ENCODE measurements at places on chromosomes 12 and 14. TPM values are rescaled to one million over a fixed set of nuclear protein-coding genes. Genes with fewer than 3 reads are reported as not detected.
A peak's percentile ranks its signal among the peaks of the same experiment; 100 is the strongest.

- no peak for DNase-seq
Observed at GRCh38 chr14:81480741-81481140, 52.9 kb downstream of the SEL1L start.

GRCh38 chr14:81386290-81386745, 13.8 kb downstream of the STON2 start:
- no peak for DNase-seq

- DNase-seq, result no peak
Observed at GRCh38 chr12:131915823-131916222, 13.3 kb upstream of the PUS1 start.

DNA sequence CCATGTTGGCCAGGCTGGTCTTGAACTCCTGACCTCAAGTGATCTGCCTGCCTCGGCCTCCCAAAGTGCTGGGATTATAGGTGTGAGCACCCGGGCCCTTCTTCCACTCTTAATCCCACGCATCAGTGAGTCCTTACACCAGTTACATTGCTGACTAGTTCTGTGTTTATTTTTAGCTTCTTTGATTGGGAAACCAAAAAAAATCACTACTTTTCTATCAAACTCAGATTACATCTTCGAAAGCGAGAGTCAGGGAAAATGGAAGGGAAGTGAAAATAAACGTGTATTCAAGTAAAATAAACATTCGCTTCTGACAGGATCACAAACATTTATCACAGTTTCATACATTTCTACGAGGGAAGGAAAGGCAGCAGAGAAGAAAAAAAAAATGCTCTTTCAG, 32.2 kb downstream of the FGD6 start:
- no peak for DNase-seq

DNA sequence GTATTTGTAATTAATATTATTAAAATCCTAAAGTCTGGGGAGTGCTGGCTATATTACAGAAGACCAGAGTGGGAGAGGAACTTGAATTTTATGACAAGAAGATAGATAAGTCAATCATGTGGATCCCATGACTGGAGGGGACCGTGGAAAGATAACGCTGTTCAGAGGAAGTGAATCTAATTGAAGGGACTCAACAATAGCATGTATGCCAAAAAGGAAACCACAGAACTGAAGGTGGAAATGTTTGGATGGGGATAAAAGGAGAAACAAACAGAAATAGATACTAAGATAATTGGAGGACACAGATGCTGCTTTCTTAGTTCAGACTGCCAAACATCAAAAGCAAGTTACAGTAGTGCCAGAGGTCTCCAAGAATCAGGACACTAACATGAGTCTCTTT, 21.1 kb downstream of the OR6J1 start:
- no peak for DNase-seq

DNA sequence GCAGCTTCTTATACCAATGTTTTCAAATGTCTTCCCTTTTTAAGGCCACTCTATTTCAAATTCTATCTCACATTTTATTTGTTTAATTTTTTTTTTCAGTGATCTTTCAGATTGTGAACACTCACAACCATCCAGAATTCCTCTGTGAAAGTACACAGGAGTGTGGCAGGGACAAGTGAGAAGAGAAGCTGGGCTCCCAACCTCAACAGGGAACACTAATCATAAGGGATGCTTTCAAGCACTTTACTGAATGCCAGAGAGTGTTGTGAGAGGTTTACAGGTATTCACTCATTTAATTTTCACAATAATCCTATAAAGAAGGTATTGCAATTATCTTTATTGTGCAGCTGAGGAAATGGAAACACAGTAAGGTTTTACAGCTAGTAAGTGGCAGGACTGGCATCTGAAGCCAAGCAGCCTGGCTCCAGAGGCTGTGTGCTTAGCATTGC, 60.1 kb upstream of the PYGL start:
- no peak for DNase-seq

- peak; percentile 53 for DNase-seq
Observed at GRCh38 chr12:55974308-55974730, 441 bp downstream of the RAB5B start.

DNA sequence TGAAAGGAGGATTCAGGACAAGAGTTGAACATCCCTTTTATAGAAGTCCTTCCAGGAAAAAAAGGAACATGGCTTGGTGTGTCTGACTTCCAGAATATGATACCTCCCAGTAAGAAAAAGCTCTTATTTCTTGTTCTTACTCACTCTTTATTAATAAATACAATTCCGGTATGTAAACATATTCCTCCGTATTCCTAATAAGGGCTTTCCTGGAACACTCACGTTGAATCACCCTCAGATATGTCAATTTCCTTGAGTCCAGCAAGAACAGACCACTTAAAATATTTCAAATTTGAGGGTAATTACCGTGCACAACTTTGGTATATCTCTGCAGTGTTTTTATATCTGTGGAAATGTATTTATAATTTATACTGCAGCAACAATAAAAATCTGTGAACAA, 385.6 kb downstream of the SYT1 start:
- DNase-seq, result no peak

DNA sequence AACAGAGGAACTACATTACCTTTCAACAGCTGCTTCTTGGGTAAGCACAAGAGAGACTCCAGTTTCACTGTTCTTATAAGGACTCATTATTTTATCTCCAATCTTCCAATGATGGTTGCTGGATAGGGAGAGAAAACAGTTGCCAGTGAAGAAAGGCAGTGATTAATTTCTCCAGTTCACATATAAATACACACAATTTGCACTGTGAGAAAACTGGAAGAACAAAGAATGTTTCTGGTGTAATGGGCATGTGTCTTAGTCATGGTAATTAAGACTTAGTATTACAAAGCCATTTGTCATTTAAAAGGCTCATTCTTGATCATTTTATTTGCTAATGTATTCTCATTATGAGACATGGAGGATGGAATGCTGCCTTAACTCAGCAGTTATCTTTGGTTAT, 78.0 kb upstream of the FAR2 start:
- no peak for DNase-seq

DNA sequence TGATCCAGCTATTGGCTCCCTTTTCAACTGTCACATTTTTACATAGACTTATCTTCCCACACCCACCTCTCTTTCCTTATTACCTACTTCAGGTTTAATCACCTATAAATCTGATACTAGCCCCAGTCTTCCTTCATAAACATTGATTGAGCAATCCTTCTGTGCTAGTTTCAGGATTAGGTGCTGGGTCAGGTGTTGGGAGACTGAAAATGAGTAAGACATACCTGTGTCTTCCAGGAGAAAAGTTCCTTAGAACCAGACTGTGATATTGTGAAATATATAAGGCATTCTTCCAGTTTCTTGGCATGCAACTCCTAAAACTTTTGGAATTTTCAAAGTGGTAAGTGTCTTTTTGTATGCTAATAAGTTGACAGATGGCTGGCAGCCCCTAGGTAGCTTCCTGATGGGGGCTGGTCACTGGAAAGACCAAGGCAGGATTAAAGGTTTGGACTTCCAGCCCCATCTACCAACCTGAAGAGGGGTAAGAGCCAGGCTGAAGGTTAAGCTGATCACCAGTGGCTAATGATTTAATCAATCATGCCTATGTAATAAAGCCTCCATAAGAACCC, 4.6 kb downstream of the ANO6 start:
- DNase-seq, result no peak

GRCh38 chr14:51116682-51117081, 21.8 kb upstream of the TRIM9 start:
- DNase-seq, result no peak

DNA sequence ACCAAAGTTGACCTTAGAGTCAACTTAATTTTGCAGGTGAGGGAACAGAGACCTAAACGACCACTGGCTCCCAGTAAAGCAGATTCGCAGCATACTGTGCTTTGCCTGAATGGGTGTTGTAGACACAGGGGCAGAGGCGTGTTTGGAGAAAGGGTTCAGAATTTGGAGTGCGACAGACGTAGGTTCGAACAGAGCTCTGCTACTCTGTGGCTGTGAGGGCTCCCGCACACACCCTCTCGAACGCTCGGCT, 243 bp upstream of the TOMM20L start:
- no peak for DNase-seq

- DNase-seq, result no peak
Observed at GRCh38 chr12:40198601-40199000, 26.2 kb upstream of the LRRK2 start.

DNA sequence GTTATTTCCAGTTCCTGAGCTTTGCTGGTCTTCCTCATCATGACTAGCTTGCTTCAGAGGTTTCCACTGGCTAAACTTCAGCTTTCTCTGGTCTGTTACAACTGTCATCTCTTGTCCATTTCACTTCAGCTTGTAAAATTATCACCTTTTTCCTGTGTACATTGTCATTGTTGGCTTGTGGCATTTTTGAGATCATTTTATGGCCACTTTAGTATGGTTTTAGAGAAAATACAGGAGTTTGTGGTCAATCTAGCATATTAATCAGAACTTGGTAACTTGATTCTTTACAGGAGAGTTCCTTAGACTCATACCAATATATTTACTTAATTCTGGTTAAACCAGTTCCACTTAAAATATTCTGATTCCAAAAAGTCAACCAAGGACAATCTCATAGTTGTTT, 235.9 kb upstream of the KITLG start:
- no peak for DNase-seq

- DNase-seq, result no peak
Observed at GRCh38 chr14:104093366-104094055, 8.0 kb downstream of the ASPG start.

DNA sequence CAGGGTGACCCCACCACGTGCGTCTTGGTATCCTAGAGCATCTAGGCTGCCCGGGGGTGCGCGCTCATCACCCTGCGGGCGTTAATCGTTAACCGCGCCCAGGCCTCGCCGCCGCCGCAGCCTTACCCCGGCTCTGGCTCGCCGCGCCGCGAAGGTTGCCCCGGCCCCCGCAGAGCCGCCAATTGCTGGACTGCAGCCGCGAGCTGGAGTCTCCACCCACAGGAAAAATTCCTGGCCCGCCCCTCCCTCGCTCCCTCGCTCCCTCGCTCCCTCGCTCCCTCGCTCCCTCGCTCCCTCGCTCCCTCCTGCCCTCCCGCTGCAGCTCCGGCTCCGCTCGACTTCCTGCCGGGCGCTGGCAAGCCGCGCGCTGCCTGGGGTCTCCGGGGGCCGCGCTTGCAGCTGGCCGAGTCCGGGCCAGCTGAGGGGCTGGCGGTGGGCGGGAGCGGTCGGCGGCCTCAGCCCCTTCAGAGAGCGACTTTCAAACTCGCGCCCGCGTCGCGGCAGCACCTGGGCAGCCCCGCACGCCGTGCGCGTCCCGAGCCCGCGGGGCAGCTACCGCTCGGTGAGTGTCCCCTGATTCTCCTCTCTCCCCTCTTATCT, at the start of gene PLEKHG3:
Gene PLEKHG3 (plus strand): TSS at position 282 of the 600 bp plus-strand sequence. CDS start 23,208 bp downstream, outside the sequence.
- peak; percentile 31 for DNase-seq

- no peak for DNase-seq
Observed at GRCh38 chr12:51863933-51864832, 15.7 kb upstream of the FIGNL2 start.

DNA sequence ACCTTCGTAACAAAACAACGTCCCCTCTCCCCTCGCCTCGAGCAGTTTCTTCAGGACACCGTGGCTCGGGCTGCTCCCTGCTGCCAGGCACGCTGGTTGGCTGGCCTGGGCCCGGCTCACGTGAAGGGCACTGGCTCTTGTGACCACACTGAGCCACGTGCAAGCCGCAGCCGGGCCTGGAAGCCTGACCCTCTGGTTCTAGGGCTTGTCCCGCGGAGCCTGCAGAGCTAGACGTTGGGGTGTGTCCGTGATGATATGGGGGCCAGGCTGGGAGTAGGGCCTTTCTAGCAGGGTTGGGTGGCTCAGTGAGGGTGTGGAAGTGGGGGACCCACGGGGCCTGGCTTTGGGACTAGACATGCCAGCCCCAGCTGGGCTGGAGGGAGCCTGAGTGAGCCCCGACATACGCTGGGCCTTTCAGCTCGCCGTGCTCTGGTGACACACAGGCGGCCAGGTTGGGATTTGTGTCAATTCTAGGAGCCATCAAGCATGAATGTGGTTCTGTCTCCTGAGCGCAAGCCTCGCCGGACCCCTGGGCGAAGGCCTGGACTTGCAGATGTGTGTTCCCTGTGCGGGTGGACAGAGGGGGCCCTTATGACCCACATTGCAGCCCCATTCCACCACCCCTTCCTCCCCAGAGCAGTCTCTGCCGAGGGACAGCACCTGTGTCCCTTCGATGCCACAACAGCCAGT, 13.6 kb upstream of the AMN start:
- no peak for DNase-seq

DNA sequence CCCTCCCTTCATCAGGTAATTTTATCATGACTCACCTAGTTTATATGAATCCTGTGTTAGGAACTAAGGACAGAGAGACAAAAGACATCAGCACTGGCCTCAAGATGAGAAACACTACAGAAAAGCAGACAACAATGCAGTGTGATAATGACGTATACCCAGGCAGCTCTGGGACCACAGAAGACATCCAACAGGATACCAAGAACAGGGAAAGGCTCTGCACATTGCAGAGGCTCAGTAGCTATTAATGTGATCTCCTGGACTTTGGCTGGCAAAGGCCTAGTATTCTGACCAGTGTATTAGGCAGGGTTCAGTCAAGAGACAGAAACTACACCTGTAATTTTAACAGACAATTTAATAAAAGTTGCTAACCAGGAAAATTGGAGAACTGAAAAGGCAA, 39.7 kb downstream of the CDK17 start:
- no peak for DNase-seq

GRCh38 chr12:121301876-121302275, 5.4 kb upstream of the CAMKK2 start:
- DNase-seq, result no peak

DNA sequence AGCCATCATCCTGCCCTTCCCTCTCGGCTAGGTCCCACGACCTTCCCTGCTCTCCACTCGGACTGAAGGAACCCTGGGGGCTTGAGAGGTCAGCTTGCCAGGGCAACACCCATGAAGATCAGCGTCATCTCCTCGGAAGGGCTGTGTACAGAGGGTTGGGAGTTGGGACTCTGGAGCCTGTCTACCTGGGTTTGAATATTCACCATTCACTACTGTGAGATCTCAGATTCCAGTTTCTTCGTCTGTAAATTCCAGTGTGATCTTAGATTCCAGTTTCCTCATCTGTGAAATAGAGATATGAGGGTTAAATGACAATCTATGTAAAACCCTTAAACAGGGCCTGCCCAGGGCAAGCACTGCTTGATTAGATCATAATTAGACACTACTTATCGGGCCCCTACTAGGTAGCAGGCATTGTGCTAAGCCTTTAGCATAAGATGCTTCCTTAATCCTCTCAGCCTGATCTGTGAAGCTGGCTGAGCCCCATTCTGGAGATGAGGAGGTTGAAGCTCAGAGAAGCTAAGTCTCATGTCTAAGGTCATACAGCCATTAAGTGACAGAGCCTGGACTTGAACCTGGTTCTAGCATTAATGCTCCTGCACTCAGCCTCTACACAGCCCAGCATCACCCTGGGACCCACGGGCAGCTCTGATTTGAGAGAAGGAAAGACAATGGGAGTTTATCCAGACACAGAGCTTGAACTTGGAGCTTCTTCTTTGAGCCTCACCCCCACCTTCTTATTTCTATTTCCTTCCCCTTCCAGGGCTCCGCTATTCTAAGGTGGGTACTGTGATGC, 612 bp upstream of the ZDHHC22 start:
- DNase-seq, result no peak

GRCh38 chr12:3055704-3056467, 21.3 kb upstream of the TSPAN9 start:
- no peak for DNase-seq

- DNase-seq, result no peak
Observed at GRCh38 chr12:41743835-41744234, 400.8 kb downstream of the GXYLT1 start.

- no peak for DNase-seq
Observed at GRCh38 chr14:57352396-57353170, 37.8 kb upstream of the NAA30 start.

The PLD4 gene
- total RNA-seq, result not detected

The RIMBP2 gene
- not detected for total RNA-seq

The RNU4-1 gene
- 1,846 TPM for total RNA-seq

The SLCO1B1 gene
- not detected for total RNA-seq

The SCN8A gene
- total RNA-seq, result 0.67 TPM

The CFAP251 gene
- 0.52 TPM for total RNA-seq

Data from activated CD4-positive, alpha-beta T cell treated with anti-CD3 and anti-CD28 coated beads, Interleukin-2, amount 10 ng/mL, durations not matched to agents 7 days and 5 days (primary cell).